ENCODE measurements at places on chromosomes 6 and 20.

DNA sequence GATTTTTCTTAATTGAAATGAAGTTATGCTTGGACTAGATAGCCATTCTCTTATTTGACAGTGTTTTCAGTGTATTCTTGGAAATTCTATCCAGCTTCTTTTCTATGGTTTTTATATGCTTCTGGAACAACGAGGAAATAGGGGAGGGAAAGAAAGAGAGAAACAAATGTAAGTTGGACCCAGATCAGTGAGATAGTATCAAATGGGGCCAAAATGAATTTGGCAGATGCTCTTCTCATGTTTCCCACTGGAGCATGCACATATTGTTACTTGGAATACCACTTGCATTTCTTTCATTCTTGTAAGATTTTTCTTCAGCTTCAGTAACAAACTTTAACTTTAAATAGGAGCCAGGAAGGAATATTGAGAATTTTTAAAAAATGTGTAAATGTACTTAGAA is 312.3 kb downstream of the PRL start:
- no peak for DNase-seq

DNA sequence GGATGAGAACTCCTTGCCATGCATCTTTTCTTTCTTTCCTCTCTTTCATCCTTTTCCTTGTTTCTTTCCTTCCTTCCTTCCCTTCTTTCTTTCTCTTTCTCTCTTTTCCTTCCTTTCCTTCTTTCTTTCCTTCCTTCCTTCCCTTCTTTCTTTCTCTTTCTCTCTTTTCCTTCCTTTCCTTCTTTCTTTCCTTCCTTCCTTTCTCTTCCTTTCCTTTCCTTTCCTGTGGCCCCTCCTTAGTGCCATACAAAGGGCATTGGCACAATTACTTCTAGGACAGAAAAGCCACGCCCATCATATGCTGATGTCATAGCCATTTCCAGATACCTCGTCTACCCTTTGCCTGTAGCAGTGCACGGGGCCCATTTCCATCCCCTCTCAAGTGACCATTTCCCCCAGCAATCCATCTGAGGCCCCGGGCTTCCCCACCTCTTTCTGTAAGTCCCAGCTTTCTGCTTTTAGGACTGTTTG is 2.2 kb upstream of the CENPB start:
- no peak for DNase-seq

DNA sequence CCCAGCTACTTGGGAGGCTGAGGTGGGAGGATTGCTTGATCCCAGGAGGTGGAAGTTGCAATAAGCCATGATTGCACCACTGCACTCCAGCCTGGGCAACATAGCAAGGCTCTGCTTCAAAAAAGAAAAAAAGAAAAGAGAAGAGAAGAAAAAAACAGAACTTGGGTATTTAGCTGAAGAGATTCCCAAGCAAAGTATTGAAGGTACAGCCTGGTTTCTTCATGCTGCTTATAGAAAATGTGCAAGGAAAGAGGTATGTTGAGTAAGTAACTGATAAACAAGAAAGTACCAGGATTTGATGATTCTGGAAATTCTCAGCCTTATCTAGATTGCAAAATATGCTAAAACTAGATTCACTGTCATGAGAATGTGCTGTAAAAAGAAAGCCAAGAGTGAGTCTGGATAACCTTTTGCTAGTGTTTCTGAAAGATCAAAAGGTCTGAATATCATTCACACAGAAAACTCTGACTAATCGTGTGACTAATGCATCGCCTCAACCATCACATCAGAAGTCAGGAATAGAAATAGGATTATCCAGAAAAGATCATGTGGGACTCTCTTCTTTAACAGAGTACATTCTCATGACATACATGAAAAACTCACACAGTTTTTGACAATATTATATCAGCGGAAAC is 32.4 kb upstream of the NOP56 start:
- no peak for DNase-seq

DNA sequence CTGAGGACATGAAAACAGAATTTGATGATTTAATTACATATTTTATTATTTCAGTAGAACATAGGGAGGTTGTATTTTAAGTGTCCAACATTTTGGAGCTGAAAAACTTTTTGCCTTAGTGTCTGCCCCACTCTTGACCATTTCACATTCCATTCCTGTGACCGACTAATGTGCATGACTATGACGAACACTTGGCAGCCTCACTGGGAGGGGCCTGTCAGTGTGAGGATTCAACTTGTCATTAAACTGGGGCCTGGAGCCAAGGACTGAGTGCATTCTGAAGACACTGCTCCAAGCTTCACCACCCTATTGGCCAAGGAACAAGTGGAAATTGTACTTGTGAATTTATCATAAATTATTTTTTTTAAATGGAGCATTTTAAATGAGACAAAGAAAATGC is 661.3 kb downstream of the BCKDHB start:
- DNase-seq: no peak

DNA sequence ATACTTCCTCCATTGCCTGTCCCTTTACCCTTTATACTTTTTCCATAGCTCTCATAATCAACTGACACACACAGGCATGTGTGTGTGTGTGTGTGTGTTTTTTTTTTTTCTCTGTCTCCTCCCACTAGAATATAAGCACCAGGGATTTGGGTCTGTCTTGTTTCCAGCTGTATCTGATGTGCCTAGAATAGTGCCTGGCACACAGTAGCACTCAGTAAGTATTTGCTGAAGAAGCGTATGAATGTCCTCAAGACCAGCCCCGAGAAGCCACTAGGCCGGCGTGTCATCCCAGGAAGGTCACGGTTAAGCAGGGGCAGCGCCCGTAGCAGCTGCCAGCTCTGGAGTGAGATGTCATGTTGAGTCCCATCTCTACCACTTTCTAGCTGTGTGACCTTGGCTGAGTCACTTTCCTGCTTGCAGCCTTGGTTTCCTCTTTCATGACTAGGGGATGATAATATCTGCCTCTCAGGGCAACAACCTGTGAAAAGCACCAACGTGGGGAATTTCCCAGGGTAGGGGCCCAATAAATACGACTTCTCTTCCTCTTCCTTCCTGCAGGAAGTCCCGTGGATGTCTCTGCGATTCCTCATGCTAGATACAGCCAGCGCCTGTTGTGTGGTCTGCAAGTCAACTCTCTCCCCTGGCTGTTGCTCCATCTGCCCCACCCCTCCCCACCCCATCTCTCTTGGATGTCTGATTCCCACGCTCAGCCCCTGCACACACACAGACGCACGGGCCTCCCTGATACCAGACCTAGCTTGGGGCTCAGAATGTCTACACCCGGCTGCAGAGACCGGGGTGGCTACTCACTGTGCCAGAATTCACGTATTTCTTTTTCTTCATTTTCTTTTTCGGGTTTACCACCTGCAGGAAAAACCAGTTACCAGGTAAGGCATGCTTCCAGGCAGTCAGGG is 58.1 kb downstream of the RAB44 start:
- DNase-seq: no peak

All from neural crest cell (in vitro differentiated cells).